ENCODE measurements at places on chromosomes 6 and 20.

GRCh38 chr20:9480066-9480465 is 34.3 kb upstream of the LAMP5 start:
- peak; percentile 77 for DNase-seq

DNA sequence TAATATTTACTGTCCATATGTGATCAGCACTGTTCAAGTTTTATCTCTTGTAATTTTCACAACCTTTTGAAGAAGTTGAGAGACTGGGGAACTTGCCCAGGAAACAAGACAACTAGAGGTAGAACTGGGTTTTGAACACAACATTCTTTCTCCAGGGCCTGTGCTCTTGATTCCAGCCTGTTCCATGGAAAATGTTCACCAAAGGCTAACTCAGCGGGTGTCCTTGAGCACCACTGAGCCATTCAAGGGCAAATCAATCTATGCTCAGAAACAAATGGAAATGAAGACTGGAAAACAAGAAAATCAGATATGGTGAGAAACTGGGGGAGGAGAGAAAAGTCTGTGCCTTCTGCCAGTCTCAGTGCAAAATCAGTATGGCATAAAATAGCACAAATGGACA is 682.2 kb upstream of the AGPAT4 start:
- no peak for DNase-seq

- DNase-seq = no peak
Observed at GRCh38 chr6:43942616-43943015, 172.6 kb downstream of the VEGFA start.

DNA sequence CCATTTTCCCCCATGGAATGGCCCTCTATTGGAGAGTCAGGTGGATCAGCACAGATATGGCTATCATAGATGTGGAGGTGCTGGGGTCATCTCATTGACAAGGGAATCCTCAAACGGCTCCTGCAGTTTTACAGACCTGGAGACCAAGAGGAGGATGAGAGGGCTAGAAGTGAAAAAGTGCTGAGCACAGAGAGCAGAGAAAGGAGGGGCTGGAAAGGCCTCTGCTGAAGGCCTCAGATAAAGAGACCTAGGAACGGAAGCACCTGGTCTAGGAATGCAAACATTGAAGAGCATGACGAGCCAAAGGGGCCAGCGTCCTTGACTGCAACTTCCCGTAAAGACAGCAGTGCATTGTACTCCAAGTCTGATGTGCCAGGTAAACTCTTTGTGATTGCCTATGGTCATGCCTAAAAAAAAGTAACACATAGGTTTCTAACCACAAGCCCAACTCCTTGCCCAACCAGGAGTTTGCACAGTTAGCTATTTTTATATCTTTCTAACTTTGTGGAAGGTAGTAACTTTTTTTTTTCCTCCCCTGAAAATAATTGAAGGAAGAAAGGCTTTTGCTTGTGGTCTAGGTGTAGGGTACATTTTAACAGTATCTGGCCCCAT is 15.2 kb downstream of the RSPH4A start:
- no peak for DNase-seq

GRCh38 chr20:29497261-29497671 is 1760.2 kb upstream of the DEFB115 start:
- peak; percentile 72 for DNase-seq

GRCh38 chr6:3884007-3884745 is 35.0 kb downstream of the FAM50B start:
- DNase-seq = no peak

GRCh38 chr6:3410385-3411360 is 46.2 kb downstream of the SLC22A23 start:
- DNase-seq = peak; percentile 81
